ENCODE measurements at places on chromosomes 4 and X.

- DNase-seq, result no peak
Observed at GRCh38 chr4:78622253-78622979, 70.8 kb downstream of the ANXA3 start.

GRCh38 chr4:156595041-156595440 is 376.6 kb downstream of the PDGFC start:
- DNase-seq, result no peak

DNA sequence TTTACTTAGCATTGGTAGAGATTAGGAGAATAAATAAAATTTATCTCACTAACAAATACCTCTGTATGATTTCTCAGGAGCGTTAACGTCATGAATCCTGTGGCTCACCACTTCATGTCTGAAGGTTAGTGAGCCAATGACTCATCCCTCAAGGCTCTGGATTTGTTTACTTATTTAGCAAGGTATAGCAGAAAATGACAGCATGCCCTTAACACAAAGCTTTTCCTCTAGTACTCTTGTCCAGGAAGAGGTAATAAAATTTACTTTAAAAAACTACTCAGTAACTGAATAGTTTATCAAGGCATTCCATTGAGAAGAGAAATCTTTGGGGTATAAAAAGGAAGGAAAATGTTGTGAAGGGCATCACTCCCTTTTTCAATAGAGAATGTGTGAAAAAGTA is 823.8 kb downstream of the CCSER1 start:
- no peak for DNase-seq

- no peak for DNase-seq
Observed at GRCh38 chr4:147714575-147715401, 17.1 kb upstream of the ARHGAP10 start.

- no peak for DNase-seq
Observed at GRCh38 chrX:9510366-9510765, 45.5 kb downstream of the TBL1X start.

- DNase-seq, result no peak
Observed at GRCh38 chrX:118178450-118178849, 61.8 kb upstream of the KLHL13 start.

DNA sequence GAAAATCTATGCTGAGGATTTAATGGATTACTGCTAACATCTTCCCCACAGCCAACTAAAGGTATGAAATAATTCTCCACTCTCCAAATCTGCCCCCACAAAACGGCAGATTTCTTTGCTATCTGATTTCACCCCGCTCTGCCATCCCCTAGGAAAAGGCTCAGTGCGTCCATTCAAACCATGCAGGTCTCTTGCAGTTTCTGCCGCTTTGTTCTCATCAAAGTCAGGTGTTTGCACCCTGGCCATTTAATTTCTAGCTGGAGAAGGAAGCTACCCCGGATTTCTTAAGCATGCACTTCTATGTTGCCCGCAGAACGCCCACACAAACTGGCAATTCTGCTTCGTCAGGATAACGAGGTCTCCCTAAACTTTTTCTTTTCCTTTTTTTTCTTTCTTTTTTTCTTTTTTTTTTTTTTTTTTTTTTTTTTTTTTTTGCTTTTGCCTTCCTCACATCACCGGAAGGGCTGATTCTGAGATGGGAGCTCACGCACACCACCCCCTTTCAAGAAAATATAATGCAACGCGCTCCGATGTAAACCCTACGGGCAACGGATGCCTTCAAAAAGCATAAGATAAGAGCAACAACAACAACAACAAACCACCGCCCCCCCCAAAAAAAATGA is 3.3 kb downstream of the NLGN4X start:
- no peak for DNase-seq

DNA sequence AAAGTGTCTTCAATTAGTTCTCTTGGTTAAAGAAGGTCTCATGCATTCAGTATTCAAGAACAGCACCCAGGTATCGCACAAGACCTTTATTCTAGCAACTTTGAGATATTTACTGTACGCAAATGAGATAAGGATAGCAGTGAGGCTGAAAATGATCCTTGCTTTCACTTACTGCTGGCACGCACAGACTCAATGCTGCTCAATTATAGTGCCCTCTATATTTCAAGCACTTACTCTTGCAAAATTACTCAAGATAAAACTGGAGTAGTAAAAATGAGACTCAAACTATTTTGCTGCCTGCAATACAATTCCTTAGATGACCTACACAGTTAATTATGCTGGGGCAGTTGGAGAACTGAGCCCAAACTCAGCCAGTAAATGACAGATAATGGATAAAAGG is 60.9 kb downstream of the ADGRA3 start:
- no peak for DNase-seq

DNA sequence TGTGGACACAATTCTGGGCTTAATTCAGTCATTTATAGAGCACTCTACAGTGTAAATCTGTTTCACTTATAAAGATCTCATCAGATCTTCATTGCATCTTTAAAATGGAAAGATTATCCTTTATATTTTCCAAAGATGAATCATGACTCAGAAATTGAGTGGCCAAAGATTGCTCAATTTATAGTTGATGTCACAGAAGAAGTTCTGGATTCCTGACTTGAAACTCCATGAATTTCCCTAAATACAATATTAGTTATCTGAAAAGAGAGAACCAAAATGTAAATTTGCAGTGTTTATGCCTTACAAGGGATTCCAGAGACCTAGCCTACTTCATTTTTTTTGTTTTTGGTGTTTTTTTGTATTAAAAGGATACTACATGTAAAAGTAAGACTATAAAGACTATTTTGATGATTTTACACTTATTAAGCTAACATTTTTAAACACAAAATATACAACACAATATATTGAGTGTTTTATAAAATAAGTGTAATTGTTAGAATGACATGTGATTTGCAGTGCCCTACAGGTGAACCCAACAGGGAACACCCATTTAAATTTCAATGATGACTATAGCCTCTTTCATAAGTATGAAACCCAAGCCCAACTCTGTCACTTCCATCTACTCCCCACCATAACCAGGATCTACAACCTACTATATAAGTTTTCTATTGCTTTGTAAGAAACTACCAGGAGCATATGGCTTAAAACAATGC is 183.5 kb downstream of the PCDH7 start:
- no peak for DNase-seq

DNA sequence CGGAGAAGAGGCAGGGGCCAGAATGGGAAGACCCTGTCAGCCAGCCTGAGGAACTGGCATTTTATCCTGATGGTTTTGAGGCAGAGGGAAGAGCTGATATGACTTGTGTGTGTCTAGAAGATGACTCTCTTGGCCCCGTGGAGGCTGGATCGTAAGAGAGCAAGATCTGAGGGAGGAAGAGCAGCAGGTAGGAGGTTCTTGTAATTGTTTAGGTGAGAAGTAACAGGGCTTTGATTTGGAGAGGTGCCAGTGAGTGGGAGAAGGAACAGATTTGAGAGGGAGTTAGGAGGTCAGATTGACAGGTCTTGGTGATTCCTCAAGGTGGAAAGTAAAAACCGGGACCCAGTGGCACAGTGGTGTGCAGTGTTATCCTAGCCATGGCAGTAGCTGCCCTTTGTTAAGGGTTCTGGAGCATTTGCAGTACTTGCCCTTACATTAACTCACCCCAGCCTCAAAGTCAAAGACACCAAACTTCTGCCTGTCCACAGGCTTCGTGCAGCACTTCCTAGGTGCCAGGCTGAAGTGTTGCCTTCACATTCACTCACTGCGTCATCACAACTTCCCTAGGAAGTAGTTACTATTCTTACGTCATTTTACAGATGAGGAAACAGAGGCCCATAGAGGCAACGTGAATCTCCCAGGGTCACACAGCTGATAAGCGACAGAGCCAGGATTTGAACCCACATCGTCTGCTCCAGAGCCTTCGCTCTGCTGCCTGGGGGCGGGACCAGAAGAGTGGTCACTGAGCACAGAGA is 23.7 kb downstream of the RTL5 start:
- DNase-seq, result no peak

DNA sequence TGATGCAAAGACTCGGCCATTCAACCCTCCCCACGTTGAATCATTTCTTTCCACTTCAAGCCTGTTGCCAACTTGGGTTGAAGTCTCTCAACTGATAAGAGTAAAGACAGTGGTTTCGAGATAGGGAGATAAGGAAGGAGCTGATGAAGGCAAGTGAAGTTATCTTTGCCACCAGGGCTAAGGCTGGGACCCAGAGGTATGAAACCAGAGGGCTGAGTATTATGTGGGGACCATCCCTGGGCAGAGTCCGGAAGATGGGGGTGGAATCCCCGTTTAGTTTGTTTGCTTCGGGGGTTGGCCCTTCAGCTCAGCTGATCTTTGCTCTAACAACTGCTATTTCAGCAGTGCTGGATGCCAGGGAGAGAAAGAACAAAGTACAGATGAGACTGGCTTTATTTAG is 2.3 kb upstream of the XPNPEP2 start:
- DNase-seq, result peak; percentile 7

DNA sequence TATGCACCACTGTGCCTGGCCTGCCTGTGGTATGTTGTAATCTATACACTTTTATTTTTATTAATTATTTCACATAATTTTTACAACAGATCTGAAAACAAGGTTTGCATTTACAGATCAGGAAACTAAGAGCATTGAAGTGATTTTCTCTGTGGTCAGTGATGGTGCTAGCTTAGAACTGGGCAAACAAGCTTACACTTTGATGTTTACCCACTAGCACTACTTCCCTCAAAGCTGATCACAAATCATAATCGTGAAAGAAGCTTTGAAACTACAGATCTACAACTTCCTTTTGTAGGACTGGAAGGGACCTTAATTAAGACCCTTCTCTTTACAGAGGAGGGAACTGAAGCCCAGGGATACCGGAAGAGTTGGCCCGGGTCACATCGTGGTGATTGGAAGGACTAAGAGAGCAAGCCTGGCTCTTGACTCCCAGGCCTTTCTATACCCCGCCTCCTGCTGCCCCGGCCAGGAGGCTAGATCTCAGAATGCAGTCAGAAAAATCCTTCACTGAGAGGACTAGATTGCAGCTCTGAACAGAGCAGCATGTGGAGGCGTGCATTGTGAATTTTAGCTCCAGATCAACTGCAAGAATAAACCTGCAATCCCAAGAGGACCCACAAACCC is 93.7 kb upstream of the ZNF827 start:
- DNase-seq, result no peak

DNA sequence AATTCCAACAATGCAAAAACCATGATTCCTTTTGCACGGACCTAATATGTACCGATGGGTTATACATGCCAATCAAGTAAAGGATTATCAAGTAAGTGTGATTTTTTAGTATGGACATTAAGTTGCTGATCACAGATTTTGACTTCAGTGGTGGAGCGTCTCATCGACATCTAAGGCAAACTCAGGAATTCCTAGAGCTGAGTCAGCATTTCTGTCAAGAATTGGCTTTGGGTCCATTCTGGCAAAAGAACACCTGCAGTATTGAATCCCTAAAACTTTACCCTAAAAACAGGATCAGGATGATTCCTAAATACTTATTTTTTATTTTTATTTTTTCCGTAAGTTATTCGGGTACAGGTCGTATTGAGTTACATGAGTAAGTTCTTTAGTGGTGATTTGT is 83.6 kb downstream of the HPGD start:
- DNase-seq, result no peak

DNA sequence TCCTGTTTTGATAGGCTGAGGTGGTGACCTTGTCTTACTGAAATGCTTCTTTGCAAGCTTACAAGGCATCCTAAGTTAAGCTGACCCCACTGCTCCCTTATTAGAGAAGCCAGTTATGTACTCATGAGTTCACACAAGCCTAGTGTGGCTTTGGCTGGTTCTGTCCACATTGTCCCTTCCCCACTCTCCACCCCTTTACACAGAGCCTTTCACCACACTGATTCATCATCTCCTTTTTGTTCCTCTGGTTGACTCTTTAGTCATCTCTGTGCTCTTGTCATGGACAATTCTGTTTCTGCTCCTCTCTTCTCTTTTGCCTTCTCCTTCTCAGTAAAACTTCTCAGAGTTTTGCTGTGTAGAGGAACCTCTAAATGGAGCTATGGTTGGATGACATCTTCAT is 4.9 kb downstream of the CHRNA9 start:
- no peak for DNase-seq

DNA sequence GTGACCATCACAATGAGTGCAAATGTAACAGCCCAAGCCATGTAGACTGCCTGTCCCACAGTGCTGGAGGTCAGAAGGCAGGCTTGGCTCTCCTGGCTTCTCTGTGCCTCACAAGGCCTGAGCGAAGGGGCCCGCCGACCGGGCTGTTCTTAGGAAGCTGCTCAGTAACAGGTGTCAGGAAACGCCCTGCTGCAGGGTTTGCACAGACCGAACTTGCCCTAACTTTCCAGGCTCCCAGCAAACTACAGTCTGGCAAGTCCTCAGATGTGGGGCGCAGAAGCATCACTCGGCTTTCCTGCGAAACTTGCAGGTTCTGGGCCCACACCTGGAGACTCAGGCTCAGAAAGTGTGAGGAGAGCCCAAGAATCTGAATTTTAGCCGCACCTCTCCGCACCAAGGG is 87.6 kb downstream of the CRMP1 start:
- DNase-seq, result no peak

GRCh38 chr4:115969756-115970155 is 856.3 kb upstream of the NDST4 start:
- DNase-seq, result no peak

- no peak for DNase-seq
Observed at GRCh38 chr4:161585011-161585410, 578.8 kb downstream of the FSTL5 start.

- no peak for DNase-seq
Observed at GRCh38 chr4:105145156-105145902, 1.3 kb upstream of the TET2 start.

DNA sequence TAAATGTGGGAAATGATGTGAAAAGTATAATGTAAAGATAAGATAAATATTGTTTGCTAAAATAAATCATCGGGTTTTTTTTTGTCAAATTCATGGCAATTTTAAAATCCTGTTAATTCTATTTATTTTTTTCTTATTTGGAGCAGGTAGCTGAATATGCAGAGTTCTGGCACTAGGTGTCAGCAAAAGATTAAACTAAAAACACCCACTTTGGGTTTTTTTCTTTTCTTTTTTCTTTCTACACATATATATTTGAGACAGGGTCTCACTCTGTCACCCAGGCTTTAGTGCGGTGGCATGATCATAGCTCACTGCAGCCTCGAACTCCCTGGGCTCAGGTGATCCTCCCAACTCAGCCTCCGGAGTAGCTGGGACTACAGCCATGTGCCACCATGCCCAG is 6.9 kb upstream of the RAP2C start:
- DNase-seq, result no peak
